ENCODE measurements at places on chromosomes 12 and 14.

DNA sequence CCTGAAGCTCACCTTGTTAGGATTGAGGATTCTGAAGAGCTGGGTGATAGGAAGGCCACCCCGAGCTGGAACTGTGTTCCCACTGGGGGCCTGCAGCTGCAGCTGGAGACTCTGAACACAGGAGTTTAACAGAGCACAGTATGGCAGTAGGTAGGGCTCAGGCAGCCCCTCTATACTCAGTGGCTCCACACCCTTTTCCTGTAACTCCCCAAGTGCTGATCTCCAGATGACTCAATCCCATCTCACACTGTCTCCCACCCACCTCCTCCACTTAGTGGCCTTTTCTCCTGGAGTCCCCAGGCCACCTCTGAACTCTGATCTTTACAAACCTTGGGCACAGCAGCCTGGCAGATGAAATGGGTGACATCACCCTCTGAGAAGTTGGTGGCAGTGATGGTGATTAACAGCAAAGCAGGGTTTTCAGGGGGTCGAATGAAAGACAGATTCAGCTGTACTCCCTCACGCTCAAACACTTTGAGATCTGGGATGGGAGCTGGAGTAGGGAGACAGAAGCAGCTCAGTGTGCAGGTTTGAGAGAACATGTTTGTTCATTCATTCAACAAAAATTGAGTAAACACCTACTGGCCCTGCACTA lies 4.0 kb downstream of the THTPA start:
- no peak for DNase-seq

DNA sequence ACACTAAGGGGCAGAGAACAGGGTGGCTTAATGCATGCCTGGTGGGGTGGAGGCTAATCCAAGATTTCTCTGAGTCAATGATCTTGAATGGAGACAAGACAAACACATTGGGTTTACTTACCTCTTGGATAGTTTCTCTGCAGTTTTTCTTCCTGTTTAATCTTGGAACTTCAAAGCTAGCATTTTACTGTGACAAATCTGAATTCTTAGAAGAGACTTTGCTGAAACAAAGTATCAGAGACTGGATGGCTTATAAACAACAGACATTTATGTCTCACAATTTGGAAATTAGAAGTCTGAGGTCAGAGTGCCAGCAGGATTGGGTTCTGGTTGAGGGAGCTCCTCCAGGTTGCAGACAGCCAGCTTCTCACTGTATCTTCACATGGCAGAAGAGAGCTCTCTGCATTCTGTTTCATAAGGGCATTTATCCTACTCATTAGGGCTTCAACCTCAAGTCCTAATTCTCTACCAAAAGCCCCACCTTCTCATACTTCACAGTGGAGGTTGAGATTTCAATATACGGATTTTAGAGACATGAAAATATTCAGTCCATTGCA lies 921.8 kb downstream of the VRK1 start:
- no peak for DNase-seq

GRCh38 chr12:49548822-49549648 lies 10.2 kb downstream of the KCNH3 start:
- no peak for DNase-seq

- no peak for DNase-seq
Measured at GRCh38 chr14:54774824-54775223, 127.8 kb downstream of the GCH1 start.

DNA sequence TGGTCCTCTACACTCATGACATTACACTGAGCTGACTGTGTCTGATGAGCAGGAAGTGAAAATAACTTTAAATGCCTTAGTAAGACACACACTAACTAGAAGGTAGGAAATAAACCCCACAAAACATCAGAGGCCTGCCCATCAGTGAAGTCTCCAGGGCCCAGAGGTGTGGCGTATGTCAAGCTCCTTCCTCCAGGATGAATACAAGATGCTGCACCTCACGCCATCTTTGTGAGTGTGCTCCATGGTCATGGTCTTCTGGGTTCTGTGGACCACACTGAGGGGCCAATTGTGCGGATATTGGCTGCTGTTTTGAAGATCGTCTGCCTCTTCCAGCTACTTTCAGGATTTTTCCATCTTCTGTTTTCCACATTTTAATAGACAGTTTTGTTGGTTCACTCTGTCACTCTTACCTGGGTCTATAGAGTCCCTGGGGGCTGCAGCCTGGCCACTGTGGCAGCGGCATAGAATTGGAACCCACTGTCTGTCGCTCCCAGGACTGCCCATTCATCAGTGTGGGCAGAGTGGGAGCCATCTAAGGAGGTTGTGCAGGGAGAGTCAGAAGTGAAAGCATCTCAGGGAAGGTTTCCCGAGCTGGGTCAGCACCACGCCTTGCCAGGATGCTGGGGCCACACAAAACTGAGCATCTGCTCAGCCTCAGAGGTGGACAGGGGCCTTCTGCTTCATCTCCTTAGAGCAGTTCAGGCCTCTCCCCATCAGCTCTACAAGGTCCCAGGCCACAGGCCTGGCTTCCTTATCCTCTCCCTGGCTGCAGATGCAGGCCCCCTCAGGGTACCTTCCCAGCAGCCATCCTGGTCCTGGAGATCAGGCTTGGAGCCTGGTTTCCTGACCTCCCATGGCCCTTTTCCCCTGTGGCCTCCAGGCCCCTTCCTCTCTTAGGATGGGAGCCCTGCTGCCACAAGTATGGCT lies 57.5 kb upstream of the C14orf180 start:
- no peak for DNase-seq

DNA sequence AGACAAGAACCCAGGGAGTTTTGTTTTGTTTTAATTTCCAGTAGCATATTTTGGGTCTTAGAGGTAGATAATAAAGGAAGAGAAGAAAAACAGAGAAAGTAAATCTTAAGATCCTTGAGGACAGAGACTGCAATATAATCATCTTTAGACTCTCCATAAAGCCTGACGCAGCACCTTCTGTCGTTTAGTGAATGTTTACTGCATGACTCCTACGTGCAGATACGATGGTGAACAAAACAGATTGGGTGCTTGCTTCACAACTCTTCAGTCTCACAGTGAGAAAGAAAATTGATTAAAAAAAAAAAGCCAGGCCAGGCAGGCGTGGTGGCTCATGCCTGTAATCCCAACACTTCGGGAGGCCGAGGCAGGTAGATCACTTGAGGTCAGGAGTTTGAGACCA lies 86.9 kb downstream of the STON2 start:
- no peak for DNase-seq

GRCh38 chr14:45177076-45177475 lies 41.3 kb downstream of the FANCM start:
- DNase-seq: no peak

- DNase-seq: no peak
Measured at GRCh38 chr12:96437171-96437445, 36.9 kb upstream of the CDK17 start.

GRCh38 chr12:15196221-15196620 lies 25.0 kb downstream of the RERG start:
- no peak for DNase-seq

DNA sequence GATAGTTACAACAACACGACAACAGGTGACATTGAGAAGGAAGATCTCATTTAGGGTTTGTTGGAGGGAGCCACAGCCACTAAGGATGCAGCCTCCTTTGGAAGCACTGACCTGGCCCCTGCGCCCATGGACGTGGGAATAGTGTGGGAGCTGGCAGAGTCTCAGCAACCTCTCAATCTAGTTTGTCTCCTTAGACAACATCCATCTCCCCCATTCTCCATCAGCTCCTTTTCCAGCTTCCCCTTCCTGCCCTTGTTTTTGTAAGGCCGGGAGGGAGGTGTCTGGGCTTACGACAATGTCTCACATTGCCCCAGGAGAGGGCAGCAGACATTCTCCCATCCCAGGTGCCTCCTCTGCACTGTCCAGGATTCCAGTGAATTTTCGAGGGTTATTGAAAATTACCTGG lies 170.2 kb upstream of the PZP start:
- peak; percentile 81 for DNase-seq

DNA sequence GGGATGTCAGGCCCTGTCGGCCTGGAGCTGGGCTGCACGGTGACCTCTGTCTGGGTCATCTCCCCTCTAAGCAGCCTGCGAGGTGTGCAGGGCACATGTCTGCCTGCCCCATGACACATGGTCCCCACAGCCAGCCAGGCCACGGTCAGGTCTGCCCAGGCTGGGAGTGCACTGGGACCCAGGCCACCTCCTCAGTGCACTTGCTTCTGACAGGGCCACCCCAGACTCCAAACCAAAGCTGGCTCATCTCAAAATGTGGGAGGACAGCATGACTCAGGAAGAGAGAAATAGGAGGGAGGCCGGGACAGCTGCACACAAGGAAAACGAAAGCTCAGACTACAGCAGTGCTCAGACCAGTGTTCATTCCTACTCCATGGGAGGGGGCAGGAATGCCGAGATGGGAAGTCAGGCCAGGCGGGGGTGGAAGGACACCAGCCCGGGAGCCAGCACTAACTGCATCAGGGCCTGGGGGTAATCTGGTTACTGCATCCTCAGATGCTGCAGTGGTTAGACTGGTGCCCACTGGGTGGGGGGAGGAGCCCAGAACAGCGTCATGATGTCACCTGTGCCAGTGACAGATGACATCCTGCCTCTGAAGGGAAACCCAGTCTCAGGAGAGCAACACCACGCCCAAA lies 4.0 kb downstream of the P2RX2 start:
- no peak for DNase-seq

DNA sequence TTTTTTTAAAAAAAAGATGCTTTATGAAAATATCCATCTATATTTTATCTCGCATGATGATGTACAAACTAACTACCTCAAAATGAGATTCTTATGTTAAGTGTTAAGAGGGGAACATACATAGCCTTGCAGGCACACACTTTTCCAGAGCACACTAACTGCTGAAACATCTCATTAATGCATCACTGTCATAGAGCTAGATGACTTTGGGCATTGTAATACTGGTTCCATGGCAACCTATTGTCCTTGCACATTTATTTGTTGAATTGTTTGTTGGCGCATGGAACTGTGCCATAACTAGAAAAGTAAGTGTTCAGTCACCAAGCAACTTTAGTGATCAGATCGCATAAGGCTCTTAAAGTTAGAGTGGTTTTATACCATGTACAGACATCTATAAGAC lies 348.3 kb downstream of the GALC start:
- DNase-seq: no peak

DNA sequence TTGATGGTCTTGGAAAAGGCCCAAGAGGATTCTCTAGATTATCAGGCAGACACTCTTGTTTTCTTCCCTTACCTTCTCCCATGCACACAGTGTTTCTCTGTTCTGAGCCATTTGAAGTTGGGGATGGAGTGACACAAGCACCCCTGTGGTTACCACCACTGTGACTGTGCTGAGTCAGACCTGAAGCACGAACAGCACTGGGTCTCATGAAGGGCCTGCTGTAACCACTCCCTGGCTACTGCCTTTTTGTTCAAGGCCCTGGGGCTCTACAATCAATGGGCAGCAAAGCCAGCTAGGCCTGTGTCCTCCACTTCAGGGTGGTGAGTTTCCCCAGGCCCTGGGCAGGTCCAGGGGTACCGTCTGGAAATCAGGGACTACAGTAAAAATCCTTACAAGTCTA lies 65.5 kb downstream of the TSPAN8 start:
- no peak for DNase-seq

GRCh38 chr12:122740351-122740750 lies 9.7 kb upstream of the HCAR1 start:
- no peak for DNase-seq

GRCh38 chr14:85539510-85539909 lies 9.6 kb downstream of the FLRT2 start:
- DNase-seq: no peak

DNA sequence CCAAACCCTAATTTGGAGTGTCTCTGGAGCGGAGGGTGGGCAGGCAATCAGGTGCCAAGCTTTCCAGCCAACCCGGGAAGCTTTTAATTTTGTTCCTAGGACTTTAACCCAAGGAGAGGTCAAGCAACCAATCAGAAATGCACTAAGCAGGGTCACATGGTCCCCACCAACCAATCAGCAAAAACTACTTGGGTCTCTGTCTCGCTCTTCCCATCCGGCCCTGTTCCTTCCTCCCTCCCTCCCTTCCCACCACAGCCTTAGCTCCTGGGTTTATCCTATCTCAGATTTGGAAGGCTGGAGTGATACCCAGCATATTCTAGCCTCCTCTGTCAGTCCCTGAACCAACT lies 7.3 kb downstream of the HOXC5 start:
- DNase-seq: no peak

GRCh38 chr14:77340389-77340788 lies 19.6 kb downstream of the GSTZ1 start:
- no peak for DNase-seq

GRCh38 chr14:74326369-74327152 lies 21.7 kb upstream of the VRTN start:
- peak; percentile 94 for DNase-seq

DNA sequence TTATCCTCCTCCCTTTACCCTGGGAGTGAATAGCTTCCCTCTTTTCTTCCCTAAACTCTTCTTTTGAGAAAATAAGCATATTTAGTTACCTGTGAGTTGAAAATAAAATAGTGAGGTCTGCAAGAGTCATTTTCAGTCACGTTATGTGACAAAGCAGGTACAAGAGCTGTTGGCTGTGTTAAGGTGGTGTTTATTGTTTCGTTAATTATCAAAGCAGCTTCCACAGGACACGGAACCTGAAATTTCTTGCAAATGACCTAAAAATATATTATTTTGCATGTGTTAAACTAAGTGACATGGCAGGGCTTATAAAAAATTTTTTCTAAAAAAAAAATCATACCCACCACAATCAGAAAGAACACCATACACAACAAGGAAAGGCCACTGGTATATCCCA lies 8.3 kb downstream of the SLC38A2 start:
- DNase-seq: no peak

GRCh38 chr14:52589646-52590045 lies 37.0 kb downstream of the GPR137C start:
- no peak for DNase-seq

- DNase-seq: no peak
Measured at GRCh38 chr12:90770861-90771260, 184.1 kb downstream of the CCER1 start.

- no peak for DNase-seq
Measured at GRCh38 chr12:50626026-50626425, 121.2 kb downstream of the DIP2B start.
